ENCODE measurements at places on chromosomes 3 and 15.

DNA sequence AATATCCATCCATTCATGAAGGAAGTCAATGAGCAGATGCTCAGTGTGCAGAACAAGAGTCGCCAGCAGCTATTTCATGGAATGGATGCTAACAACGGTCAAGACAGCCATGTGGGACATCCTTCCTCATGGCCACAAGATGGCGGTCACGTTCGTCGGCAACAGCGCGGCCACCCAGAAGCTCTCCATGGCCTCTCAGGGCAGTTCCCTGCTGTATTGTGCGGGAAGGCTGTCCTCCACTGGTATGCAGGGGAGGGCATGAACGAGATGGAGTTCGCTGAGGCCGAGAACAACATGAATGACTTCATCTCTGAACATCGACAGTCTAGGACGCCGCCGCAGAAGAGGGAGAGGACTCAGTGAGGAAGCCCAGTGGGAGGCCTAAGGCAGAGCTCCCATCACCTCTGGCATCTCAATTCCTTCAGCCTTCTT lies 208.3 kb downstream of the TJP1 start:
- H3K4me1 ChIP-seq = no peaks in the 10 kb centered on the region
- H3K27ac ChIP-seq = no peak overlapping the region
- H3K36me3 ChIP-seq = no peaks in the 10 kb centered on the region
- DNase-seq = no peak

- no peaks in the 10 kb centered on the region for H3K27me3 ChIP-seq
- no peak overlapping the region for H3K4me3 ChIP-seq
- H3K36me3 ChIP-seq = no peaks in the 10 kb centered on the region
Measured at GRCh38 chr15:101198800-101199199, 53.0 kb downstream of the CHSY1 start.

DNA sequence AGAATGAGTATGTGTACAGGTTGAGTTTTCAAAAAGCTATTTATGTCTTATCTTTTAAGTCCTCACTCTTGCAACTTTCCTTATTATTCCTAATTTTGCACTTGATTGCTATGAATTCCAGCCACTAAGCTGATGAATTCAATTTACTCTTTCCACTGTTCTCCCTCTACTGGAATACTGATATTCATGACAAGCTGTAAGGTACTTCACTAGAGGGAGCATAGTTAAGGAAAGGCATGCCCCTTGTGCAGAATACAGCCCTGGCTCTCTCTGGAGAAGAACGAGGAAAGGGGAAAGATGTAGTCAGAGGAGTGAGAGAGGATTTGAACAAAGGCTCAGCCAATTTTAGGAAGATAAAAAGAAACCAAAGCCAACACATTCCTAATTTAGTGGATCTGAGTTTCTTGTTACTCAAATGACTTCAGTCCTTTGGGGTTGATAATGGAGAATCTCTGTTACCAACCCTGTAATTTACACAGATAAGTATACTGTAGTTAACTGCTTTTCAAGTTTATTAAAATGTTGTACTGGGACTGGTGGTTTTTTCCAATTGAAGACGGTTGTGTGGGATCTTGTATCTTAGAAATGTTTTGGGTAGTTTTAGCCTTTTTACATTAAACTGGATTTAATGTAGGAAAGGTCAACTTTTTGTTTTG lies 4.0 kb downstream of the SCAANT1 start:
- no peak overlapping the region for H3K4me3 ChIP-seq
- no peak overlapping the region for H3K27ac ChIP-seq
- H3K4me1 ChIP-seq = peaks cover 4% of the 10 kb centered on the region
- DNase-seq = no peak
- no peaks in the 10 kb centered on the region for H3K27me3 ChIP-seq

GRCh38 chr15:100061944-100062343 lies 279.8 kb downstream of the ADAMTS17 start:
- H3K4me3 ChIP-seq = no peak overlapping the region
- H3K27ac ChIP-seq = no peak overlapping the region
- no peaks in the 10 kb centered on the region for H3K27me3 ChIP-seq
- DNase-seq = no peak
- peaks cover 29% of the 10 kb centered on the region for H3K4me1 ChIP-seq
- no peaks in the 10 kb centered on the region for H3K36me3 ChIP-seq

DNA sequence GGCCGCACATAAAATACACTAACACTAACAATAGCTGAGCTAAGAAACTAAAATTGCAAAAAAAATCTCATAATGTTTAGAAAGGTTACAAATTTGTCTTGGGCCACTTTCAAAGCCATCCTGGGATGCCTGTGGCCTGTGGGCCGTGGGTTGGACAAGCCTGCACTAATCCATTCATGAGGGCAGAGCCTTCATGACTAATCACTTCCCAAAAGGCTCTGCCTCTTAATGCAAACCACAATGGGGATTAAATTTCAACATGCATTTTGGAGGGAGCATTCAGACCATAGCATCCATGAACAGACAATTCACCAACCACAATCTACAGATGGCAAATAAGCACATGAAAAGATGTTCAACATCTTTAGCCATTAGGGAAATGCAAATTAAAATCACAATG lies 128.2 kb downstream of the SUCLG2 start:
- DNase-seq = no peak
- H3K27ac ChIP-seq = no peak overlapping the region
- no peaks in the 10 kb centered on the region for H3K27me3 ChIP-seq
- no peaks in the 10 kb centered on the region for H3K4me1 ChIP-seq
- H3K4me3 ChIP-seq = no peak overlapping the region

- H3K4me1 ChIP-seq = no peaks in the 10 kb centered on the region
- no peaks in the 10 kb centered on the region for H3K27me3 ChIP-seq
- DNase-seq = no peak
- H3K36me3 ChIP-seq = peaks cover 1% of the 10 kb centered on the region
Measured at GRCh38 chr3:132593947-132594323, 3.1 kb upstream of the ACKR4 start.

DNA sequence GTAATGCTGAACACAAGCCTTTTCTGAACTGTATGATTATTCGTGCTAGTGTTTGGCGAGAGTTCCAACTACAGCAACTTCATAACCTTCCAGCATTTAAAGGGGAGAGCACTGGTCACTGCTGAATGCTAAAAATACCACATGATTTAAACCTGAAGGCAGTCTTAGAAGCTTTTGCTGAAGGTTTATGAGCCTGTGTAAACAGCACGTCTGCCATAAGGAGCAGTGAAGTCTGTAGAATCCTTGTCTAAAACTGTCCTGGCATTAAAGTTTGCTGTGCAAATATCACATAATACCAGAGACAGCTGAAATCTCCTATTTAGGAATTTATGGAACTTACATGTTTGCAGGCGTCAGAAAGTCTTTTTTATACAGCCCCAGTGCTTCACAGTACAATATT lies 5.9 kb downstream of the SATB1 start:
- no peaks in the 10 kb centered on the region for H3K36me3 ChIP-seq
- no peak for DNase-seq
- H3K4me1 ChIP-seq = no peaks in the 10 kb centered on the region
- H3K27ac ChIP-seq = peak overlapping the region; percentile 11

GRCh38 chr15:79989682-79990081 lies 18.7 kb upstream of the BCL2A1 start:
- peaks cover 3% of the 10 kb centered on the region for H3K27me3 ChIP-seq
- H3K27ac ChIP-seq = no peak overlapping the region
- no peaks in the 10 kb centered on the region for H3K36me3 ChIP-seq
- no peaks in the 10 kb centered on the region for H3K4me1 ChIP-seq
- no peak for DNase-seq
- no peak overlapping the region for H3K4me3 ChIP-seq

DNA sequence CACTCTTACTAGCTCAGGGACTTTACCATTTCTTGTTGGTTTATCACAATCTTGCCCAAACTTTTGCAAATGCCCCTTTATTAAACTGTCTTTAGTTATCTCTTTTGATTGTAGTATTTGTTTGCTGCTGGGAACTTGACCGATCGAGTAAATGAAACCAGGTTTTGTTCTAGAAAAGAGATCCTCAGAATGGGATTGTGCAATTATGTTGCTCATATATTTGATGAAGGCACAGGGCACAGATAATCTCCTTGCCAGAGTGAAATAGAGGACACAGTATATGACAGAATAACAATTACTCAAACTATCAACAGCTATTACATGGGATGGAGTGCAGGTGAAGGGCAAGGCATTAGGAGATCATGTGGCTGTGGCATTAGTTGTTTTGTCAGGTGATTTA lies 216.6 kb upstream of the RASGRP1 start:
- H3K4me1 ChIP-seq = no peaks in the 10 kb centered on the region
- no peaks in the 10 kb centered on the region for H3K27me3 ChIP-seq
- no peaks in the 10 kb centered on the region for H3K36me3 ChIP-seq
- H3K27ac ChIP-seq = no peak overlapping the region
- H3K4me3 ChIP-seq = no peak overlapping the region

GRCh38 chr15:35956056-35956455 lies 410.1 kb upstream of the DPH6 start:
- peaks cover 2% of the 10 kb centered on the region for H3K4me1 ChIP-seq
- no peak for DNase-seq
- no peak overlapping the region for H3K27ac ChIP-seq
- no peaks in the 10 kb centered on the region for H3K36me3 ChIP-seq

DNA sequence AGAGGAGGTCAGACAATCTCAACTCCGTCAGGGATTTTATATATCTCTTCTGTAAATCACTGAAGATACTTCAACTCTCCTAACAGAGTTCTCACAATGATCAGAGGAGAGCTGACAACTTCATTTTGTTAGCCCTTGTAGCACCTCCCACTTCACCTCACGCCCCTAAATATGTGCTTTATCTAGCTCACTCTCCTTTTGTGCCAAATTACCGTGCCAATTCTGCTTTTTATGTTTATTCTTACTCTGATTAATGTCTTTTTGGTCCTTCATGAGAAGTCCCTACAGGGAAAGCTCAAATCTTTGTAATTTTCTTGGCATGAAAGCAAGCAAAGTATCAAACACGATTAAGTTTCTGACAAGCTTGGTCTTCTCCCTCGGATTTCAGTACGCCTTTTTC lies 636.1 kb upstream of the NAALADL2 start:
- no peak for DNase-seq
- no peak overlapping the region for H3K4me3 ChIP-seq
- no peaks in the 10 kb centered on the region for H3K36me3 ChIP-seq
- no peak overlapping the region for H3K27ac ChIP-seq
- no peaks in the 10 kb centered on the region for H3K27me3 ChIP-seq

DNA sequence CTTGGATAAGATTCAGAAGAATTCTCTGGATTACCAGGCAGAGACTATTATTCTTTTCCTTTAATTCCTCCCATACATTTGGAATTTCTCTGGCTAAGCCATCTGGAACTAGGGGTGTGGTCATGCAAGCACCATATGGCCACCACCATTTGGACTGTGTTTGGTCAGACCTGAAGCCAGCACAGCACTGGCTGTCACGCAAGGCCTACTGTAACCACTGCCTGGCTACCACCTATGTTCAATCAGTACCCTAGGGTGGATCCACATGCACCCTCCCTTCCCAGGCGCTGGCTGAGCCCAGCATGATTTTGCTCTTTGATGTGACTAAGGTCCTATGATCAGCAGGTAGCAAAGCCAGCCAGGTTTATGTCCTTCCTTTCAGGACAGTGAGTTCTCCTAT lies 287.8 kb upstream of the GOLIM4 start:
- no peak overlapping the region for H3K27ac ChIP-seq
- H3K36me3 ChIP-seq = no peaks in the 10 kb centered on the region
- H3K4me3 ChIP-seq = no peak overlapping the region
- H3K27me3 ChIP-seq = no peaks in the 10 kb centered on the region
- no peak for DNase-seq
- no peaks in the 10 kb centered on the region for H3K4me1 ChIP-seq

- H3K4me3 ChIP-seq = no peak overlapping the region
- no peaks in the 10 kb centered on the region for H3K36me3 ChIP-seq
- H3K4me1 ChIP-seq = no peaks in the 10 kb centered on the region
- DNase-seq = no peak
- no peak overlapping the region for H3K27ac ChIP-seq
Measured at GRCh38 chr15:50219820-50220219, 37.8 kb downstream of the SLC27A2 start.

DNA sequence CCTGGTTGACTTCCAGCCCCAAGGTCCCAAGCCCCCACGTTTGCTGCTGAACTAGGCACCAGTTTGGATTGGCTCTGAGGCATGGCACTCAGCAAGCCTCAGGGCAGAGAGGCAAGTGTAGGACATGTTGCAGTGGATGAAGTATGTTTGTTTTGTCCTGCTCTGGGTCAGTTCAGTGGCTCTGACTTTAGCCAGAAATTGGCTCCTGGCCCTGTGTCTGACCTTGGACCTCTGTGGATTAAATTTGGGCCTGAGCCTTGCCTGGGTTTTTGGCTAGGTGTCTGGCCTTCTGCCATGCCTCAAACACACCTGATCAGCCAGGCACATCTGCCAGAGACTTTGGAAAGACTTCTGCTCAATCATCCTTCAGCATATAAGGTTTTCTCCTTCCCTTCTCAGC lies 3.6 kb upstream of the MRAS start:
- H3K36me3 ChIP-seq = no peaks in the 10 kb centered on the region
- H3K27ac ChIP-seq = no peak overlapping the region
- H3K27me3 ChIP-seq = no peaks in the 10 kb centered on the region
- no peak overlapping the region for H3K4me3 ChIP-seq
- H3K4me1 ChIP-seq = peaks cover 17% of the 10 kb centered on the region

DNA sequence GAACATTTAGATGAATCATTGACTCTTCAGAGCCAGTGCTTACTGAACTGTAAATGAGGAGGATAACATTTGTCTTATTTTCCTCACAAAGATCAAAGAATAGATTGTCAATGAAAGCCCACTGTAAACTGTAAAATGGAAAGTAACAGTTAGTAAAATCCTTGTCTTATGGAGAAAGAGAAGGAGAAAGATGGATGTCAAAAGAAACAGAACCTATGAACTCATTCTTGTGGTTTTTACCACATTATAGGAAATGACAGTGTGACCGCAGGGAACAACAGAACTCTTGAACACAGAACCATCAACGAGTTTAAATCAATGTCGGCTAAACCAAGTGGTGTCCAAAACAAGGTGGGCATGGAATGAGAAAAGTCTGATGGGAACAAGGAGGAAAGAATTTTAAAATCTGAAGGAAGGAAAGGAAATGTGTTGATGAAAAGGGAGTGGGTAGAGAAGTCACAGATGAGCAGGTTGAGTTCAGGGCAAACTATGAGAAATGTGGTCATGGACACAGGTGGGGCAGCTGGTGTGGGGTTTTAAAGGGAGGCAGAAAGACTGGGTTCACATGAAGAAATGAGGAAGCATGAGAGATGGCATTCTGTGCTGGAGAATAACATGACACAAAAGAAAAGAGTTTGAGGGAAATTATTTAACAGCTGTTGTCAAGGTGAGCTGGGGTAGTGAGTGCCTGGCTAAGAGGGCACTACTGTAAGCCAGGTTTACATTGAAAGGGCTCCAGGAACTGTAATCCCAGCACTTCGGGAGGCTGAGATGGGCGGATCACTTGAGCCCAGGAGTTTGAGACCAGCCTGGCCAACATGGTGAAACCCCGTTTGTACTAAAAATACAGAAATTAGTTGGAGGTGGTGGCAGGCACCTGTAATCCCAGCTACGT lies 42.4 kb upstream of the ETV5 start:
- no peak overlapping the region for H3K4me3 ChIP-seq
- H3K4me1 ChIP-seq = no peaks in the 10 kb centered on the region
- no peak overlapping the region for H3K27ac ChIP-seq
- H3K36me3 ChIP-seq = no peaks in the 10 kb centered on the region

- no peak for DNase-seq
- H3K4me1 ChIP-seq = no peaks in the 10 kb centered on the region
- no peak overlapping the region for H3K27ac ChIP-seq
Measured at GRCh38 chr15:48592933-48593332, 52.6 kb downstream of the FBN1 start.

All from spinal cord (tissue), 10 donors.